ENCODE measurements at places on chromosomes 13 and 19.

GRCh38 chr19:23558541-23558940 is 128.5 kb downstream of the ZNF675 start:
- no peak for DNase-seq
- H3K27ac ChIP-seq, result no peak overlapping the region
- no peaks in the 10 kb centered on the region for H3K27me3 ChIP-seq
- no peaks in the 10 kb centered on the region for H3K36me3 ChIP-seq

DNA sequence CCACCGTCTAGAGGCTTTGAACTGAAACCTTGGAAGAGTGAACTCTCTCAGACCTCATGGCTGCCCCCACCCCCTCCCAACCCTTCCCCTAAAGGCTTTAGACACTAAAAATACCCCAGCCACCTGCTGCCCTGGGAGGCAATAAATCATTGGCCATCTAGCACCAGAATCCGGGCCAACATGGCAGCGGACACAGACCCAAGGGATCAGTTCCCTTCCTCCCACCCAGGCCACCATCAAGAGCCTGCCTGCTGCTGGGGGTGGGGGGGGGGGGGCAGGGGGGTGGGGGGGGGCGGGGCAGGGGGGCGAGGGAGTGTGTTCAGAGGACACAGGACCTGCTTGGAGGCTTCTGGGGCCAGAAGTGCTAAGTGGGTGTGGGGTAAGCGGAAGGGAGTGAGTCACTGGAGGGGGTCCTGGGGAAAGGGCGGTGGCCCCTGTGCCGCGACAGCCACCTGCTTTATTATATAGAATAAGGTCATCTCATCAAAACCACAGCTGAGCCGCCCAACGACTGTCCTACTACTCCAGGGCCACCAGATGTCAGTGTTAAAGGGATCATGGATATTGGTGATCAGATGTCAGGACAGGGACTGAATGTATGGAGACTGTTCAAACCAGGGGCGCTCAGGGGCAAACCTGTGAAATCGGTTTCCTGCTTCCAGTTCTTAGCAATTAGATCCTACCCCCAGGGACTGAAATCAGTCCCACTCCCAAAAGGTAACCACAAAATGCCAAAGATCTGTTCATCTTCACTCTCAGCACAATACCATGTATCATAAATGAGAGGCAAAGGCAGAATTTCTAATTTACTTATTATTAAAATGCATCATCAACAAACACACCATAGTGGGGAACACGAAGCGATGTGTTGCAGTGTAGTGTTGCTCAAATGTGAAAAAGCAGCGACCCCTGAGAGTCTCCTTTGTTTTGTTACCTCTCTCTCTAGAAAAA is 24.3 kb downstream of the ARL11 start:
- peaks cover 3% of the 10 kb centered on the region for H3K4me1 ChIP-seq
- no peak for DNase-seq
- H3K4me3 ChIP-seq, result no peak overlapping the region
- no peaks in the 10 kb centered on the region for H3K27me3 ChIP-seq
- no peaks in the 10 kb centered on the region for H3K36me3 ChIP-seq

- H3K27ac ChIP-seq, result no peak overlapping the region
- no peak for DNase-seq
- H3K4me3 ChIP-seq, result no peak overlapping the region
- no peaks in the 10 kb centered on the region for H3K36me3 ChIP-seq
- H3K27me3 ChIP-seq, result no peaks in the 10 kb centered on the region
These were observed 103.7 kb downstream of the MYO16 start for GRCh38 chr13:108733022-108733560.

DNA sequence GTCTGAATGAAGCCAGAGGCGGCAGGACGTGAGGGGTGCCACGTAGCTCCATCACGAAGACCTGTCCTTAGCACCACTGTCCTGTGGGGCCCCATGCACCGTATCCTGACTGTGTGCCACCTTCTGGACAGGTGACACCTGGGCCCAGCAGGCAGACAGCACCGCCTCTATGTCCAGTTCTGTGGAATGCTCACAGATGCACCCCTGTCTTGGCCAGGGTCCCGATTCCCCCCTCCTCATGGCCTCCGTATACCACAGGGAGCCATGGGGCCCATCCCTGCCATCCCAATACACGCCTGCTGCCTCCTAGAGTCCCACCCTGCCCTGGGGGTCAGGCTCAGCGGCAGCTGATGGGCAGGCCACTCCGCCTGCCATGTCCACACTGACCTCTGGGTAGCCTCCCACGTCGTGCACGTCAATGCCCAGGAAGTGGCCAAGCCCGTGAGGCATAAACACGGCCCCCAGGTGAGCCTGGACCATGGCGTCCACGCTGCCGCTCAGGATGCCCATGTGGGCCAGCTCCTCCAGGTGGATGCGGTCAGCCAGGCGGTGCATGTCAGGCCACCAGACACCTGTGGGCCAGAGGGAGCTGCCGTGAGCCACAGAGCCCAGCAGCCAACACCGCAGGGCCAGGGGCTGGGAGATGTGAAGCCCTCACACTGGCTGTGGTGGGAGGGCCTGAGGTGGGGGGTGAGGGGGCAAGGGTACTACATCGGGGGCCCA is 17.6 kb downstream of the CEBPG start:
- H3K4me1 ChIP-seq, result no peaks in the 10 kb centered on the region
- no peaks in the 10 kb centered on the region for H3K36me3 ChIP-seq
- H3K27me3 ChIP-seq, result no peaks in the 10 kb centered on the region
- no peak overlapping the region for H3K27ac ChIP-seq
- H3K4me3 ChIP-seq, result no peak overlapping the region
- no peak for DNase-seq

GRCh38 chr19:51263808-51264207 is 12.9 kb downstream of the SIGLECL1 start:
- H3K27ac ChIP-seq, result no peak overlapping the region
- no peak for DNase-seq
- peaks cover 8% of the 10 kb centered on the region for H3K4me1 ChIP-seq
- H3K36me3 ChIP-seq, result no peaks in the 10 kb centered on the region
- peaks cover 34% of the 10 kb centered on the region for H3K27me3 ChIP-seq

GRCh38 chr19:39871362-39871761 is 25.2 kb upstream of the FBL start:
- no peaks in the 10 kb centered on the region for H3K4me1 ChIP-seq
- DNase-seq, result no peak
- H3K36me3 ChIP-seq, result no peaks in the 10 kb centered on the region
- H3K27me3 ChIP-seq, result no peaks in the 10 kb centered on the region

GRCh38 chr13:73058432-73058735 is 421 bp upstream of the KLF5 start:
- peak overlapping the region; percentile 86 for H3K4me3 ChIP-seq
- H3K36me3 ChIP-seq, result peaks cover 10% of the 10 kb centered on the region
- H3K27me3 ChIP-seq, result peaks cover 65% of the 10 kb centered on the region
- peak overlapping the region; percentile 79 for H3K27ac ChIP-seq
- H3K4me1 ChIP-seq, result peaks cover 17% of the 10 kb centered on the region
- no peak for DNase-seq

DNA sequence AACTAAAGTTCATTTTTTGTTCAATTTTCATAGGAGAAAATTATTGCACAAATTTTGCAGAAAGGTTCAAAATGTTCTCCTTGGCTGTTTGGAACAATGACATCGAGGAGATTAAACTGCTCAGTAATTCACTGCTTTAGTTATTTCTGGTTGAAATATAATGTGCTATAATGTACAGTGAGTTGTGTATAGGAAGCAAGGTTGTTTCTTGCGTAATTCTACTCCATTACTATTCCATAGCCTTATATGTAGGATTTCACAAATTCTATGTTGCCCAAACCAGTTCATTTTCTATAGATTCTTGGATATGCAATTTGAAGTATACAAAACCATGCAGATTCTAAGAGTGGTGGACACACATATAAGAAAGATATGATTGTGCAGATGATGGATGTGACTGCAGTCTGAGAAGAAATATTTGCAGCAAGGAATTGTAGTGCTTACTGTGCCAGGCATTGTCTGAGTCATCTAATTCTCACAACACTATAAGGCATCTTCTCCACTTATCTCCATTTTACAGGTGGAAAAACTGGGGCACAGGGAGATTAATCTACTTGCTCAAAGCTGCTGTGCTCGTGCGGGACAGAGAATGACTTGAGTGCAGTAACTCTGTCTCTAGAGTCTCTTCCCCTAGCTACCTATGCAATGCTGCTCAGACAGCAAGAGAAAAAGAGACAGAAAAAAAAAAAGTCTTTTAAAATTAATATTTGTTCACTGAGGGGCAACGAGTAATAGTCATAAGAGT is 515.5 kb downstream of the MYO16 start:
- H3K27me3 ChIP-seq, result peaks cover 21% of the 10 kb centered on the region
- H3K4me1 ChIP-seq, result peaks cover 2% of the 10 kb centered on the region
- DNase-seq, result no peak
- no peak overlapping the region for H3K27ac ChIP-seq
- H3K36me3 ChIP-seq, result no peaks in the 10 kb centered on the region
- no peak overlapping the region for H3K4me3 ChIP-seq

GRCh38 chr13:99432609-99433542 is 68.4 kb upstream of the TM9SF2 start:
- peaks cover 61% of the 10 kb centered on the region for H3K4me1 ChIP-seq
- no peaks in the 10 kb centered on the region for H3K36me3 ChIP-seq
- peak overlapping the region; percentile 74 for H3K4me3 ChIP-seq
- peaks cover 1% of the 10 kb centered on the region for H3K27me3 ChIP-seq
- DNase-seq, result peak; percentile 94

- peak; percentile 32 for DNase-seq
- H3K4me1 ChIP-seq, result peaks cover 2% of the 10 kb centered on the region
These were observed 8.0 kb upstream of the ZNF358 start for GRCh38 chr19:7507884-7508283.

- no peaks in the 10 kb centered on the region for H3K36me3 ChIP-seq
- no peak for DNase-seq
- no peak overlapping the region for H3K4me3 ChIP-seq
- H3K4me1 ChIP-seq, result peaks cover 3% of the 10 kb centered on the region
These were observed 32.0 kb upstream of the CXCL17 start for GRCh38 chr19:42474743-42475142.
